ENCODE measurements at places on chromosomes 16 and 17.

GRCh38 chr17:5225668-5226457 is 8.8 kb downstream of the SCIMP start:
- DNase-seq = no peak

- no peak for DNase-seq
Observed at GRCh38 chr16:72945611-72946010, 102.3 kb downstream of the ZFHX3 start.

DNA sequence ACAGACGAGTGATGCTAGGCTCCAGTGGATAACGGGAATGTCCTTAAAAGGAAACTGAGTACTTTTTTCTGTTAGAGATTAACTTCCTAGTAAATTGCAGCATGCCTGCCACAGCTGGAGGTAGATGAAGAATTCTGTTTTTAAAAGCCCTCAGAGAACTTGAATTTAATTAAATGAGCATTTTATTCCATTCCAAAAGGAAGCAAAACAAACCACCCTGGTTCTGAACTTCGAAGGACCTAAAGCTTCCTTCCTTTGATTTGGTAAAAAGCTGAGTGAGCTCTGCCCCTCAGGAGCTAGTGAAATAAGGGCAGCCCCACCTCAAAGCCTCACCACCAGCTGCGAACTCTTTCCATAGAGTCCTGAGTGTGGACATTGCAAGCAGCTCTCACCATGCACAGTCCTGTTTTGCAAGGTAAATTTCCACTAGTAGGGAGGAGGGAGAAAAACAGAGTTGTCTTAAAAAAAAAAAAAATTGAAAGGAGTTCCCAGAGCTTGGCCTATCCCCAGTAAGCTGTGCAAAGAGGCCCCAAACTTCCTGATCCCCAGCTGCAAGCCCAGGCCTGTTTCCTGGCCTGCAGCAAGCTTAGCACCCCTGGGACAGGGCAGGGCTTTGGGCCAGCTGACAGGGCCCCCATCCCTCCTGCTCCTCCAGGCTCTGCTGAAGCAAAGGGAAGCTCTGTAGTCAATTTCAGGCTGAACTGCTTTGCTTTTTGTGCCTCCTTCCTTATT is 11.2 kb downstream of the CHD9NB start:
- DNase-seq = no peak

- peak; percentile 33 for DNase-seq
Observed at GRCh38 chr17:9924735-9925191, 19.7 kb upstream of the RCVRN start.

DNA sequence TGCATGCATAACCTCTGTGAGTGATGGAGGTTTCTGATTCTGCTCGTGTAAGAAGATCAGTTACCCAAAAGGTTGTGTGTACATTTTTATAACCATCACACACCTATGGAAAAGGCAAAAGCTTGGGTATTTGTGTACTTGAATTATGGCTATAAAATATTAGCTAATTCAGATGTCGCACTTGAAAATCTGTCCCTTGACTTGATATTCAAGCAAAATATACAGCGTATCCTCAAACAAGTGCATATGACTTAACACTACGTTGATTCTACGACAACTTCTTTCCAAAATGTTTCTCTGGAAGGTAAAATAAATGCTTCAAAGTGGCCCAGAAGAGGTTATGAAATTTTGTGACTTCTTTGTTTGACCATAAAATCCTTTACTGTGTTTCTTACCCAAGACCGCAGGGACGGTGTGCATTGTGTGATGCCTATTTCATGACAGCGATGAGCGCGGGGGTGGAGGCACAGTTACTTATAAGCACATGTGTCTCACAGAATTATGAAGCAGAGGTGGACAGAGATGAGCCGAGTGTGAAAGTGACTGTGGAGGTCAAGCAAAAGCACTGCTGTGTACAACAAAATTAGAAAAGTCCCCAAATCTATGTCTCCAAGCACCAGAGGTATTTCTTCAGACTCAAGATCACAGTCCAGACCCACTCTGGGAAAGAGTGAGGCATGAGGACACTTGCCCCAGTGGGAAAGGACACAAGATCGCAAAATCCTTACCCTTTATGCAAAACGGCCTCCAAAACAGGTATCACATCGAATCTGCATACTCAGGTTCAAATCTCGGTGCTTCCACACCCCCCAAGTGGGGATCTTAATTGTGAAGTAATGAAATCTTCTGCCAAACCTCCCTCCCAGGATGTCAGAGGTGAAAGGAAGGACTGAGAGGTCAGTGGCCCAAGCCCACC is 4.1 kb upstream of the HOXB9 start:
- DNase-seq = no peak

GRCh38 chr16:84914273-84914672 is 94.5 kb downstream of the CRISPLD2 start:
- DNase-seq = no peak

DNA sequence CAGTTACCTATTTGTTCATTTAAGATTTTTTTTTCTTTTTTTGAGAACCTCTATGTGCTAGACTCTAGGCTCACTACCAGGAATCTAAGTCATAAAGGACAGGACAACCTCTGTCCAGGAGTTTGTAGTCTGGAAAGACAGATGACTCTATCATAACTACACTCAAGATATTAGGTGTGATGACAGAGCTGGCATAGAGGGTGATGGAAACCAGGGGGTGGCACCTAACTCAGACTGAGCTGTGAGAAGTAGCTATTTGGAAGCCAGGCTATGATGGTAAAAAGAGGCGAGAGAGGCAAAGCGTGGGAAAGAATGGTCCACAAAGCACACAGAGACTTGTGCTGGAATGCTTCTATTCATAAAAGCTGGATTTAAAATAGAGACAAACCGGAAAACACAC is 372.3 kb downstream of the SEC14L1 start:
- no peak for DNase-seq

GRCh38 chr17:62822080-62822904 is 14.2 kb upstream of the MARCHF10 start:
- no peak for DNase-seq

- DNase-seq = no peak
Observed at GRCh38 chr16:26889740-26890139, 177.0 kb upstream of the C16orf82 start.

DNA sequence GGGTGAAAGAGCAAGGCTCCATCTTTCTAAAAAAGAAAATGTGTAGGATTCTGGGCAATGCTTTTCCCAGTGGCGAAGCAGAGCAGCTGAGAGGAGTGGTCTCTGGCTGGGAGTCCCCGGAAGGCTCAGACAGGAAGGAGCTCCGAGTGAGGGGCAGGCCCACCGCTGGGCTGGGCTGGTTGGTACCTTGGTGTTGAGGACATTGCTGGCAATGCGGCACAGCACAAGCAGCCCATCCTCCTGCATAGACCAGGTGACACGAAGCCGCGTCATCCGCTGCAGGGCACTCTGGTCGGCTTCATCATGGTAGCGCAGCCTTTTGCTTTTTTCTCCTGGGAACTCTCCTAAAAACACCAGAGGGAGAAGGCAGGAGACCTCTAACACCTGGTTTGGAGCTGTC is 63.9 kb downstream of the GTF3C1 start:
- no peak for DNase-seq

DNA sequence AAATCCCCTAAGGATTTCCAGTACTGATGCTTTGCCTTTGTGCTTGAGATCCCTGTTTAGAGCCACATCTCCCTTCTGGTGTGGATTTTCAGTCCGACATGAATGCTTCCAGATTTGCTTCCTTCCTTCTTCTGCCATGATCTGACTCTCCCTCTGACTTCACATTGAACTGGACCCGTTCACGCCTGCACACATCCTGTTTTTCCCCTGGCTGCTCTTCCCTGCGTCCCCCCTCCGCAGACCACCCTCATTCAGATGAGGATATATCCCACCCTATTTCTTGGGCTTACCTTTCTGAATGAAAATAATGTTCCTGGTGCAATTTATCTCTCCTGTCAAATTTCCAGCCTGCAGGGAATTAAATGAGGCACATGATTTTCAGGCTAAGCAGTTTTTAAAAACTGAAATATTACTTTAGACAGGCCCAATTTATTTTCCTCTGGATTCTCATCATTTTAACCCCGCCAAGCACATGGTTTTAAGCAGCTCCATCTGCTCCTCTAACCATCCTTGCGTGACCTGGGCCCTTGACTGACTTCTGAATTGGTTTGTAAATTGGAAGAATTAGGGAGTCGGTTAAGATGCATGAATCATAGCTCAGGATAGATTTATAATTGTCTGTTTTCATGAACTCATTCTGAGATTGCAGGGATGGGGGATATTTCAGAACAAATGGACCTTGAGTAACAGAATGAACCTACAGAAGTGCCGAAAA is 59.2 kb downstream of the BMERB1 start:
- no peak for DNase-seq

DNA sequence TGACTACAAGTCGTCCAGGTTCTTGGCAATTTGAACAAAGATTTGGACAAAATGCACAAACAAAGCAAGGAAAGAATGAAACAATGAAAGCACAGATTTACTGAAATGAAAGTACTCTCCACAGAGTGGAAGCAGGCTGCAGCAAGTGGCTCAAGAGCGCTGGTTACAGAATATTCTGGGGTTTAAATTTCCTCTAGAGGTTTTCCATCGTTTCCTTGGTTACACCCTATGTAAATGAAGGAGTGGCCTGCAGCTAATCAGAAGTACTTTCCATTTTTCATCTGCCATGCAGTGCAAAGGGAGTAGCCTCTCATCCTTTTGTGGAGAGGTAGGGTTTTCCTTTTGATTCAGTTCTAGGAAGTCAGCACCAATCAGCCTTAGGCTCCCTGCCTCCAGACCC is 11.8 kb downstream of the STXBP4 start:
- DNase-seq = no peak

GRCh38 chr16:56345406-56346050 is 79.8 kb downstream of the AMFR start:
- no peak for DNase-seq

GRCh38 chr17:76922967-76923366 is 54.8 kb downstream of the MGAT5B start:
- no peak for DNase-seq
